ENCODE measurements at places on chromosomes 3 and 15.
A peak's percentile ranks its signal among the peaks of the same experiment; 100 is the strongest.

GRCh38 chr15:68354923-68355322, 77.0 kb downstream of the ITGA11 start:
- DNase-seq: no peak

- no peak for DNase-seq
Observed at GRCh38 chr3:154431043-154431442, 1.1 kb upstream of the GPR149 start.

- no peak for DNase-seq
Observed at GRCh38 chr3:111603679-111604078, 8.5 kb upstream of the ZBED2 start.

DNA sequence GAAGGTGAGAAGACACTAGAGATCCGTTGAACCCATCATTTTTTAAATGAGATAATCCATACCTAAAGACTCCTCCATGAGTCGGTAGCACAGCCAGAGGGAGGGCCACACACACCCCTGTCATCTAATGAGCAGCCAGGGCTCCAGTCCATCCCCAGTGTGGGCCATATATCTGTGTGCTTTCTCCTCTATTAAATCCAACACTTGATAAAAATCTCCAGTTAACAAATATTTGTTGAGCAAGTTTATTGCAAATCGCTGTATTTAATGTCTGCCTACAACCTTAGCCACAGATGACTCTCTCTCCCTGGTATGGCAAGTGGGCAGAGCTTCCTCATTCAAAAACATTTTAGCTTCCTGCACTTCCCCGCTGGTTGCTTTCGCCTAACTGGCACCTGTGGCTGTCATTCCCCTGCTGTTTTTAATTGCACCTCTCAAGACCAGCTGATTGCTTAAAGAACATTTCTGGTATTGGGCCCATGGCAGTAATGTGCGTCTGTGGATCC, 82.8 kb downstream of the SMAD3 start:
- no peak for DNase-seq

GRCh38 chr3:108391917-108392593, 95.7 kb downstream of the HHLA2 start:
- no peak for DNase-seq

- DNase-seq: no peak
Observed at GRCh38 chr3:194130807-194131589, 5.0 kb upstream of the HES1 start.

GRCh38 chr3:40745381-40746106, 220.8 kb downstream of the ZNF621 start:
- no peak for DNase-seq

DNA sequence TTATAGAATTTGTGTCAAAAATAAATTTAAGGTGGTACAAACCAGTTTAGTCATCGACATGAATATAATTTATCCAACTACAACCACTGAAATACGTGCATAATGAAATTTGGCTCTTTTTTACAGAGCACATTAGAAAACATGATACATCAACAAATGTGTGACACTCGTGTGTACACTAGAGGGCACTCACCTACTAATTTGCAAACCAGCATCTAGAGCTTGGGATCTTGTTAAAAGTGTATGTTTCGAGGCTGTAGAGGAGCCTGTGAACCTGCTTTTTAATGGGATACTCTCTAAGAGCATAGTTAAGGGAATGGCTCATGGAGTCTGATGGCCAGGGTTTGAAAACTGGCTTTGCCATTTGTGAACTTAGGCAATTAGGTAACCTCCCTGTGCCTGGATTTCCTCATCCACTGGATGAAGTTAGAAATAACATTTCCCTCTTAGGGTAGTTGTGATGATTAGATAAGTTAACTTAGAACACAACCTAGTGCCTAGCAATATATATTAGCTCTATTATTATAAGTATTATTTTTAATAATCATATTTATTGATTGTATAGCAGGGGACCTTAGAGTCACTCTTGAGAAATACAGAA, 8.8 kb upstream of the CPOX start:
- DNase-seq: no peak

DNA sequence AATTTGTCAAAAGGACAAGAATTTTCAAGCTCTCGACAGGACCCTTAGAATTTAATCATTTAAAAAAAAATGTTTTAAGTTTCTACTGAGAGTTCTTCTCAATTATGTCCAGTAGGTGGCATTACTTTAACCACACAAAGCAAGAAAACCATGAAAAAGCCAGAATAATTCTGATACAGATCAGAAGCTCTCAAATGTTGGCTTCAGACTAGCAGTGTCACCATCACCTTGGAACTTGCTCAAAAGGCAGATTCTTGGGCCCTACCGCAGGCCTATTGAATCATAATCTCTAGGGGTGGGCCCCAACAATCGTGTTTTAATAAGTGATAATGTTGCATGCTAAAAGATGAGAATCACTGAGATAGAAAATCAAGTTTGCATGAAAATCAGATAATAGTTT, 99.5 kb upstream of the KCNMB2 start:
- DNase-seq: no peak

GRCh38 chr3:121462565-121462964, 83.2 kb downstream of the POLQ start:
- DNase-seq: no peak

DNA sequence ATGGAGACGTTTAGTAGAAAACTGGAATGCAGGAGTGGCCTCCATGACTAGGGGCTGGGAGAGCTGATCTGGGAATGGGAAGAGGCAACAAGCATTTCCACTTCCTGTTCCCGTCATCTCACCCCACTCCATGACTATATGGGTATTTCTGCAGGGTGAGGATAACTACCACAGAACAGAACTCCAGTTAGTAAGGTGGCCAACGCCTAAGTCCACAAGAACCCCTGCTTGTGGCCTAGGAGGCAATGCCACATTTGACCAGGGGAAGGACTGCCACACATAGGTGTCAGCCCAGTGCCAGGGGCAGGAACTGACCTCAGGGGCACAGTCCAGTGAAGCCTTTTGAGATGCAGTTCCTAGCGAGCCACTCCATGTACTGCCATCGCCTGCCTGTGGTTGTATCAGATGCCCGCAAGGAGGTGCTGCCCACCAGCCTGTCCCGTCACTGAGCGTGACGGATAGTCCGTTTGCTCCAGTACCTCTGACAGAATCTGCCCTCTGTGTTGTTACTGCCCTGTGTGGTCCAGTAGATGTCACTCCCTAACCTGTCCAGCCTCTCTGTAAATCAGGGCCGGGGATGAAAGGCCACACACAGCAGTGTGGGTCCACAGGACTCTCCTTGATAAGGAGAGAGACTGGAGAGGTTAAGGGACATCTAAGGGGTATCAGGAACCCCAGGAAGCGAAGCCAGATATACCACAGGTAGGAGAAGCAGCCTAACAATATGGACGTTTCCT, 3.5 kb upstream of the MTFMT start:
- DNase-seq: no peak

- DNase-seq: no peak
Observed at GRCh38 chr3:123005291-123005690, 22.3 kb downstream of the SEMA5B start.

DNA sequence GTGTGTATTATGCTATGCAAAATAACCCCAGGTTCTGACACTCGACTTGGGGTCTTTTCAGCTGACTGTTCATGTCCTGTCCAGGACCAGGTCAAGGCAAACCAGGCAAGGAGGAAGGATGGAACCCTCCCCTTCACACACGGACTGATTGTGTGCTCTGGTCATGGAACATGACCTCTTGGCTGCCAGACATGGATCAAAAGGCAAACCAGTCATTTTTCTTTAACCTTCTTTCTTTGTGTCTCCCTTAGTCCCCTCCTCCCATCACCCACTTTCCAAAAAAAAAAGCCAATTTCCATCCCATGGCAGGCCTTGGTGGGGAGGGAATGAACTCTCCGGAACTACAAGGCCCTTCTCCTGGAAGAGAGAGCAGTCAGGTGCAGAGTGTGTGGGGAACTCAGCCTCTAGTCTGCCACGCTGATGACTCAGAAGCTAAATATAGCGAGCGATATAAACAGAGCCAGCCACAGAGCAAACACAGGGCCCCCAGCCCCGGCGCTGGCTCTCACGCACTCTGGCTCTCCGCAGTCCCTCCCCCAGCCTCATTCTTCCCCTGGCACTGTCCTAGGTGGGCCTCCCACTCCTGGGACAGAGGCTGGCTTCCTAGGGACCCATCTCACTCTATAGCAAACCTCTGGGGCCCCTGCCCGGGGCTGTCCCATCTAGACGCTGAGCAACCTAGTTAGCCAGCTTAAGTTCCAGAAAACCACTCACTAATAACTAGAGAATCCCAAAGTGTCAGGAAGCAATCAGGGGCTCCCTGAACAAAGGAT, 10.0 kb downstream of the BMF start:
- DNase-seq: peak; percentile 44

- DNase-seq: no peak
Observed at GRCh38 chr3:96538186-96538585, 276.2 kb upstream of the EPHA6 start.

DNA sequence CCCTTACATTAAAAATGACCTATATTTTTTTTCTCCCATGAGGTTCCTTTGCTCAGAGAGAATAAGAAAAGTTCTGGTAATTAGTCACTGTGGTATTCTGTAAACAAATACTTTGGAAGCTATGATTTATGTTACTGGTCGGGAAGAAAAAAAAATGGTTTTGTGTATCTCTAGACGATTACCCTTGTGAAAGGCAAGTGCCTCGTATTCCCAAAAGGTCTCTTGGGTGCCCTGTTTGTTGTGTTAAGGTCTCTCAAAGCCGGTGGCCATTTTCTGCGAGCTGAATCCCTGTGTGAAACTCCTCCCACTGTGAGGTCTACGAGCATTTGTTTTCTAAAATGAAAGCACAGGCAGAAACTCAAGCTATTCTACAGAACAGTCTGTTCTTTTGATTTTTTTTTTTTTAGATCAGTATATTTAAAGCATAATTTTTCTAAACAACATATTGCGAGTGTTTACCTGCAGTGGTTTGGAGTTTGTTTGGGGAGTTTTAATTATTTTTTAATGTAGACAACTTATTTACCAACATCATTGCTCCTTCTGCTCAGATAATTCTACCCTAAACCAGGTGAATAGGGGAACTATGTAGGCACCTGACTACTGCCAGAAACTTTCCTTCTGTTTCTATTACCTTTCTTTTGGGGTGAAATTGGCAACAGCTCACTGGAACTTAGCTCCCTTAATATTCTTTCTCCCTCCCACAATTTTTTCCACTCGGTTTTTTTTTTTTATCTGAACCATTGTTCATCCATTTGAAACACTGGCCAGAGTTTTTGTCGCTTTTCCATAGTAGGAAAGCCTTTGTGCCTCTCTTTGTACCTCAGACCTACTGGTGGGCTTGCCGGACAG, 44.0 kb downstream of the ZBTB38 start:
- peak; percentile 17 for DNase-seq

- no peak for DNase-seq
Observed at GRCh38 chr3:10808130-10808735, 7.8 kb upstream of the SLC6A11 start.

DNA sequence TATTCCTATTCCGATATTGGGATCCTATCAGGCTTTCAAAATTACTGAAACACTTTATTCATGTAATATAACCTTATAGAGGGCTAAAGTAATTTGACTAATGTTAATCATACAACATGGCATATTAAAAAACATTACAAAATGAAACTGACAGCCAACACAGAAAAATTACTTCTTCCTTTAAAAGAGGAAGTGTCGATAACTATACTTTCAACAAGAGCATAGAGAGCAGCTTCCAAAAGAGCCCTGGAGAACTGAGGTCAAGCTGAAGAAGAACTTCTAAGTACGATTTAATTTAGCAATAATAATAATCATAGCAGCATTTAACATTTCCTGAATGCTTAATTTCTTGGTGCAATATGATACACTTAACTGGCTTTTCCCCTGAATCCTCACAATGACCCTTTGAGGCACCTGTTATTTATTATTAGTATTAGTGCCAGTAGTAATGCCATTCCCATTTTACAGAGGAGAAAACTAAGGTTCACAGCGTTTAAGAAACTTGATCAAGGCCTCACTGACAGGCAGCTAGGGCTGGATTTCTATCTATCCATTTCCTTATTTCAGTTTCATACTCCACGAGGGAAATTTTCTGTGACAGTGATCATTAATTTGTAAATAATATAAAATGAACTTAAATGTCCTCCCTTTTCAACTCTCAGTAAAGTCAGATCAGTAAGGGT, 181.6 kb downstream of the CFAP20DC start:
- DNase-seq: no peak

DNA sequence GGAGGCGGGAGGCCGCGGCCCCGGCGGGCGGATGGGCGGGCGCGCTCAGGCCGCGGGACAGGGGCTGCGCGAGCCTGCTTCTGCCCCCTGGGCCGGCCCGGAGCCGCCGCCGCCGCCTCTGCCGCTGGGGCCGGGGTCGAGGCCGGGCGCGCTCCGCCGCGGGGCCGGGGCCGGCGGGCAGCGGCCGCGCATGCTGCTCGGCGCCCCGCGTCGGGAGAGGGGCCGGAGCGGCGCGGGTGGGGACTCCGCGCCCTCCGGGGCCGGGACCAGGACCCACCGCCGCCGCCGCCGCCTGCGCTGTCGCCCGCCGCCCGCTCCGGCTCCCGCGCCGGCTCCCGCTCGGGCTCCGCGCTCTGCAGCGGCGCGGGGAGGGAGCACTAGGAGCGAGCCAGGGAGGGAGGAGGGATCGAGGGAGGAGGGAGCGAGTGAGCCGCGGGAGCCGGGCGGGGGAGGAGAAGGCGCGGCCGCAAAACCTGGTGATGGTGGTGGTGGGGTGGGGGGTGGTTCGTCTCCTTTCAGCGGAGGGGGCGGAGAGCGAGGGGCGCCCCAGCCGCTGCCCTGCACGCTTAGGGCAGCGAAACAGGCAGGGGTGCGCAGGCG, at the start of gene LINGO1:
TSS of gene LINGO1 (minus strand) at position 379 of the 600 bp plus-strand sequence. CDS start 597 bp downstream, outside the sequence.
- DNase-seq: peak; percentile 48

DNA sequence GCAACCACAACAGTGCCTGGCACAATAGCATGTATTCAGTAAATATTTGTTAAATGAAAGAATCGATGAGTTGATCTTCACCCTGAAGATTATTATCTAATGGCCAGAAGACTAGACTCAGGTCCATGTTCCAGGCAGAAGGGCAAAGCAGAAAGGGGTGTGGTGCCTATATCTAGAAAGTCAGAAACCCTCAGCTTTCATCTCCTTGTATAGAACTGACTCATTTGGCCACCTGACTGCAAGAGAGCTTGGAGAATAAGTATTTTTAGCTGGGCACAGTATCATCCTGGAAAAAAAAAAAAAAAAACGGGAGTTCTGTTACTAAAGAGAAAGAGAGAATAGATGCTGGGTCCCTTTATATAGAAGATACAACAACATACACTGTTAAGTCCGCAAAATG, 69.7 kb upstream of the SPRED1 start:
- DNase-seq: no peak

DNA sequence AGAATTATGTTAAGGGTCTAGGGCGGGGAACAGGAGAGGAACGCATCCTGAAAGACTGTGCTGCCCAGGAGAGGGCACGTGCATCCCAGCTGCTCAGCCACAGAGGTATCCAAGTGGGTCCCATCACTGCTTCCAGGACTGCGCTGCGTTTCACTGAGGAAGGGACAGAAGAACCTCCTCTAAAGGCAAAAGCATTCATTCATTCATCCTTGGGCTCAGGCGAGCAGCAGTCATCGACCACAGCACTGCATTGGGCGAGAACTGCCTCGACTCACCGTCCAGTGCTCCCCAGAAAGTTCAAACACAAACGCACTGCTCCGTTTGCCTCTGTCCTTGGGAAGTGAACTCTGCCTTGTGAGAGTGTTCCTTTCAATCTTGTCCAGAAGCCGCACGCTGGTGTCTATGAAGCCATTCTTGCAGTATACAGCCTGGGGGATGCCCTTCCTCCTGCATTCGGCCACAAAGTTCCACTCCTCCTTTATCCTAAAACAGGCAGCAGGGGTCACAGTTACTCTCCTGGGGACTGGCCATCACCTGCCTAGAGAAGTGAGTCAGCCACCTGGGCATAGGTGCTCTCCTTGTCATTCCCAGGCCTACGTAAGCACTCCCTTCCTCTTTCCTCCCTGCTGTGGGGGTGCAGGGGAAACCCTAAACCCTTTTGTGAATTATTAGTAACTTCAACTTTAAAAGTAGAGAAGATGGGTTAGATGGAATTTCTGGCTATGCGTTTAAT, 21.2 kb downstream of the LRRC2 start:
- DNase-seq: no peak

All from caudate nucleus (tissue), 63 donors.